ENCODE measurements at places on chromosomes 7 and 10. TPM values are rescaled to one million over a fixed set of nuclear protein-coding genes. Genes with fewer than 3 reads are reported as not detected.
A peak's percentile ranks its signal among the peaks of the same experiment; 100 is the strongest.

DNA sequence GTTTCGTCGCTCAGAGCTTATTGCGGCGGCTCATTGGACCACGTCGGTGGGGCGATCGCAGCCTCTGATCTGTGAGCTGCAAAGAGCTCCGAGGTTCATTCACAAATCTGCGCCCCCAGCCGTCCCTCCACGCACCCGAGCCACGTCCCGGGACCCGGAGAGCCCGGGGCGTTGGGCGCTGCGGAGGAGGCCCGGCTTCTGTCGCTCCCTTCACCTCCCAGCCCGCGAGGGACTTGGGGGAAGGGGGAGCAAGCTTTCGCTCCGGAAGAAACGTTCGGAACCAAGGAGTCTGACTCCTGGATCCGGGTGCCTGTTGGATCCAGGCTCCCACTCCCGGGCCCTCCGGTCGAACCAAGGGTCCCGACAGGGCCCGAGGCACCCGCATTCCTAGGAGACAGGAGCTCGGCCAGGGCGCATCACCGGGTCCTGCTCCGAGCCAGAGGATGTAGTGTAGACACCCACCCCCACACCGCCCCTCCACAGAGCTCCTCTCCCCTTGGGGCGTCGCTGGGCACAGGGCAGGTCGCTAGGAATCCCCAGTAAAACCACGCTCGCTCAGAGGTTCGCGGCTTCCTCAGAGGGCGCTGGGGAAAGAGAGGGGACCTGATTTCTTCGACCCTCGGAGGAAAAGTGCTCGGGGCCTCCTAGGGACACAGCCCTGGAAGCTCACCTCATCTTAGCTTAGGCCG lies 7.9 kb upstream of the EN2 start:
- H3K4me1 ChIP-seq, result no peaks in the 10 kb centered on the region
- H3K27me3 ChIP-seq, result peaks cover 11% of the 10 kb centered on the region
- no peak for DNase-seq
- no peak overlapping the region for H3K4me3 ChIP-seq
- no peak overlapping the region for H3K27ac ChIP-seq
- H3K36me3 ChIP-seq, result no peaks in the 10 kb centered on the region

SERPINE1 gene
- total RNA-seq, result 9.2 TPM

DNA sequence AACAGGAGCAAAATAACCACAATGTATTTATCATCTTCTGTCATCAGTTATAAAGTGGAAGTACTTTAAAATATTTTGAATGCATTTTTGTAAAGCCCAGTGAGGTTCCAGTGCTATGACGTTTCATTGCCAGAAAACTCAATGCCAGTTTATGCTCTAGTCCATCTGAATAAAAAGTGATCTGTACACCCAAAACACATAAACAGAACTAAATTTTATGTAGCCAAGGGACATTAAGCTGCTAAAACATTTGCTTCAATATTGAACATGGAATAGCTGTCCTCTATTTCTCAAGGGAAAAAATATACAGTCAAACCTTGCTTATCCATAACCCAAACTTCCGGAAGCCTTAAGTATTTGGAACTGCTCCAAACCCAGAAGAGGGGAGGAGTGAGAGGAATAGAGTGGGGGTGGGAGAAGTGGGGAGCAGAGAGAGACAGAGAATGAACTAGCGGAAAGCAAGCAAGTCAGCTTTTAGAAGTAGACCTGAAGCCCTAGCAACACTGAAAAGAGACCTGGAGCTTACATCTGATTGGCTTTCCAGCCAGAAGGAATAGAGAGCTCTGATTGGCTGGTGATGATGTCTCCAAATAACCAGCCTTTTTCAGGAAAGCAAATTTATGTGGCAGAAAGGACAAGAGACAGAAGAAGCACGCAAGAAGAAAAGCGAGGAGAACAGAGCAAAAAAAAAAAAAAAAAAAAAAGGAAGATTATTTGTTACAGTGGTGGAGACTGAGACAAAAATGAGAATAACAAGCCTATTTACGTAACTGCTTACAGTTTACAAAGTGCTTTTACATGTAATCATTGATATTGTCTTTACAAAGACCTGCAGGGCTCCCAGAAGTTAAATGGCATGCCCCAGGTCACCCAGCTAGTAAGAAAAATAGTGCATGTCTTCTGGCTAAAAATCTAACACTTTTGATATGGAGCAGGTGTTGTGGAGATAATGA lies 196.0 kb downstream of the RNLS start:
- H3K36me3 ChIP-seq, result no peaks in the 10 kb centered on the region
- H3K27ac ChIP-seq, result peak overlapping the region; percentile 50
- peaks cover 24% of the 10 kb centered on the region for H3K4me1 ChIP-seq
- peak overlapping the region; percentile 18 for H3K4me3 ChIP-seq

GRCh38 chr7:104012835-104013234 lies 23.4 kb upstream of the RELN start:
- no peak for DNase-seq
- H3K27me3 ChIP-seq, result no peaks in the 10 kb centered on the region
- H3K4me3 ChIP-seq, result no peak overlapping the region
- no peaks in the 10 kb centered on the region for H3K36me3 ChIP-seq

GRCh38 chr7:1086588-1087464 lies 1.1 kb upstream of the GPER1 start:
- no peaks in the 10 kb centered on the region for H3K27me3 ChIP-seq
- peak; percentile 68 for DNase-seq
- H3K4me3 ChIP-seq, result peak overlapping the region; percentile 77
- peak overlapping the region; percentile 74 for H3K27ac ChIP-seq

- H3K4me1 ChIP-seq, result peaks cover 38% of the 10 kb centered on the region
- H3K4me3 ChIP-seq, result no peak overlapping the region
- DNase-seq, result no peak
- H3K27me3 ChIP-seq, result no peaks in the 10 kb centered on the region
- H3K36me3 ChIP-seq, result peaks cover 6% of the 10 kb centered on the region
- H3K27ac ChIP-seq, result peak overlapping the region; percentile 61
Observed at GRCh38 chr7:875476-876076, 778 bp upstream of the GET4 start.

GRCh38 chr7:721619-722248 lies 4.8 kb upstream of the DNAAF5 start:
- H3K36me3 ChIP-seq, result peaks cover 4% of the 10 kb centered on the region
- H3K4me3 ChIP-seq, result no peak overlapping the region
- H3K27me3 ChIP-seq, result no peaks in the 10 kb centered on the region
- peaks cover 16% of the 10 kb centered on the region for H3K4me1 ChIP-seq

GRCh38 chr7:40306025-40306424 lies 171.2 kb downstream of the SUGCT start:
- H3K27me3 ChIP-seq, result no peaks in the 10 kb centered on the region
- H3K27ac ChIP-seq, result no peak overlapping the region
- no peak for DNase-seq
- H3K4me3 ChIP-seq, result no peak overlapping the region

RASA4 gene
- total RNA-seq, result 0.59 TPM

CREB5 gene
- 0.38 TPM for total RNA-seq

GRCh38 chr7:71817916-71818315 lies 594.2 kb downstream of the CALN1 start:
- H3K4me1 ChIP-seq, result no peaks in the 10 kb centered on the region
- H3K4me3 ChIP-seq, result no peak overlapping the region
- H3K27ac ChIP-seq, result no peak overlapping the region
- H3K27me3 ChIP-seq, result no peaks in the 10 kb centered on the region
- DNase-seq, result no peak

DNA sequence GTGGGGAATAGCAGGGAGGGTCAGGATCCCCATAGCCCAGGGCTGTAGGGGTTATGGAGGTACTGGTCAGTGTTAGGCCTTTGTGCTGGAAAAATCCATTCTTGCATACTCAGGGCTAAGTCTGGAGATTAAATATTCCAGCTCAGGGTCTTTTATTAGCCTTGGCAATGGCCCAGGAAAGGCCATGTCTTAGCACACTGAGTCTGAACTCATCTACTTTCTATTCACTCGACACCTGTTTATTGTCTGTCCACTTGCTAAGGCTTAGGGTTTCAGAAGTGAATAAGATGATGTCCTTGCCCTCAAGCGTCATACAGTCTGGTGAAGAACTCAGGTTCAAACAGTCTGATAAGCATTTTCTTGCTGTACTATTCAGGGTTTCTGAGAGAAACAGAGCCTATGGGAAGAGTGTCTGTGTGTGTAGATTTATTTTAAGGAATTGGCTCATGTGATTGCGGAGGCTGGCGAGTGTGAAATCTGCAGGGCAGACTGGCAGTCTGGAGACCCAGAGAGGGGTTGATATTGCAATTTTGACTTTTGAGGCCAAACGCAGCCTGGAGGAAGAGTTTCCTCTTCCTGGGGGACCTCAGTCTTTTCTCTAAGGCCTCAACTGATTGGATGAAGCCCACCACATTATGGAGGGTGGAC lies 135.8 kb downstream of the RAMP3 start:
- H3K27me3 ChIP-seq, result no peaks in the 10 kb centered on the region
- H3K4me3 ChIP-seq, result no peak overlapping the region
- H3K4me1 ChIP-seq, result no peaks in the 10 kb centered on the region
